HEK293T (cell line): ENCODE measurements at places on chromosomes 16 and 17.
A peak's percentile ranks its signal among the peaks of the same experiment; 100 is the strongest.

DNA sequence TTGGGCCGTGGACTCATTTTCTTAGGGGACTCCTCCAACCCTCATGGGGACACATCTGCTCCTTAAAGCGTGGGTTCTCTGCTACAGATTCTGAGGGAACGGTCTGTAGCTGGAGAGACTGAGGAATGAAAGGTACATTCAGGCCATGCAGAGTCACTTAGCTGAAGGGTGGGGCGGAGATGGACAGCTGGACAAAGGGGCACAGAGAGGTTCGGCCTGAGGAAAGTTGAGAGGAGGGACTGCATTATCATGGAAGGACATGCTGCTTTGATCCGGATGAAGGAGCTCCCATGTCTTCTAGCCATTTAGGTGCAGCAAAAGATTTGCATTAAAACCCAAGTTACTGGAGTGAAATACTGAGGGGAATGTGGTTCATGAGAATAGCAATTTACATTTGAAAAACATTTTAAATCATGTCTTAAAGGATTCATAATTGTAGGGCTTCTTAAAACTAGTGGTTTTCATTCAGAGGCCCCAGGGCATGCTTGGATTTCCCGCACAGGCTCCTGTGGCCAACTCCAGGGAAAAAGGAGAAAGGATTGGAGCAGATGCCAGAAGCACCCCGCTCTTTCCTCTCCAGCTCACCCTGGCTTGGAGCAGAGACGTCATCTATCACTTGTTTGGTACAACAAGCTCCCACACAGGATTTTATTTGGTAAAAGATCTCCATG lies 54.2 kb downstream of the CDRT4 start:
- no peak for DNase-seq

DNA sequence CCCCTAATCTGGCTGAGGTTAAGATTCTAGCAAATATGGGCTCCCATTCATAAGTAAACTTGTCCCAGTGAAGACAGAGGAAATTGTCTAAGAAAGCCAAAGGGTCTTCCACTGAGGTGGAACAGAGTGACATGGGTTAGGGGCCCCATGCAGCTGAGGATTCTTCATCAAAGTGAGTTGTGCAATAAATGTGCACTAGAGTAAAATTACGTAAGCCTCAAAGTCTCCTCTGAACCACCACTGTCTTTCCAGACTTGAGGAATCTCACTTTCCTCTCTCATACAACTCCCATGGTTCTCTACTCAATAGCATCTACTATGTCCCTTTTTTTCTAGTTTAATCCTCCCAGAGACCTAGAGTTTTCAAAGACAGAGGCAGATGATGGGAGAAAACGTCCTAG lies 132.4 kb downstream of the CA10 start:
- DNase-seq, result no peak

DNA sequence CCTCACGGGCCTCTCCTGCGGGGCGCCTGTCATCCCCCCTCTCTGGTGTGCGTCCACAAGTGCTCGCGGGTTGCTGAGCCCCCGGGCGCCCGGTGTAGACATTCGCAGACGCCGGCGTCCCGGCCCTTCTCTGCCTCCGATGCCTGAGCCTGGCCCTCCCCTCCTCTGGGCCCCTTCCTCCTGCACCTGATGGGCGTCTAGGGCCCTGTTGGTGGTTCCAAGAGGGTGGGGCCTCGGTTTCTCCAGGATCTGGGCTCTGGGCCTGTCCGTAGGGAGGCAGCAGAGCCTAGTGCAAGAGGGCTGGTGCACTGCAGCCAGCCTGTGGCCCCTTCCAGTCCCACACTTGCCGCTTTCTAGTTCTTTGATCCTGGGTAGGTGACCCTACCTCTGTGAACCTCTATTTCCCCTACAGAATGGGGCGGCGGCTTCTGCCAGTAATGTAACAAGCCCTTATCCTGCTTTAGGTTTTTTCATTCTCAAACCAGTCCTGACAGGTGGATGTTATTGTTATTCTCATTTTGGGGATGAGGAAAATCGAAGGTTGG lies 623 bp downstream of the E4F1 start:
- DNase-seq, result peak; percentile 45

DNA sequence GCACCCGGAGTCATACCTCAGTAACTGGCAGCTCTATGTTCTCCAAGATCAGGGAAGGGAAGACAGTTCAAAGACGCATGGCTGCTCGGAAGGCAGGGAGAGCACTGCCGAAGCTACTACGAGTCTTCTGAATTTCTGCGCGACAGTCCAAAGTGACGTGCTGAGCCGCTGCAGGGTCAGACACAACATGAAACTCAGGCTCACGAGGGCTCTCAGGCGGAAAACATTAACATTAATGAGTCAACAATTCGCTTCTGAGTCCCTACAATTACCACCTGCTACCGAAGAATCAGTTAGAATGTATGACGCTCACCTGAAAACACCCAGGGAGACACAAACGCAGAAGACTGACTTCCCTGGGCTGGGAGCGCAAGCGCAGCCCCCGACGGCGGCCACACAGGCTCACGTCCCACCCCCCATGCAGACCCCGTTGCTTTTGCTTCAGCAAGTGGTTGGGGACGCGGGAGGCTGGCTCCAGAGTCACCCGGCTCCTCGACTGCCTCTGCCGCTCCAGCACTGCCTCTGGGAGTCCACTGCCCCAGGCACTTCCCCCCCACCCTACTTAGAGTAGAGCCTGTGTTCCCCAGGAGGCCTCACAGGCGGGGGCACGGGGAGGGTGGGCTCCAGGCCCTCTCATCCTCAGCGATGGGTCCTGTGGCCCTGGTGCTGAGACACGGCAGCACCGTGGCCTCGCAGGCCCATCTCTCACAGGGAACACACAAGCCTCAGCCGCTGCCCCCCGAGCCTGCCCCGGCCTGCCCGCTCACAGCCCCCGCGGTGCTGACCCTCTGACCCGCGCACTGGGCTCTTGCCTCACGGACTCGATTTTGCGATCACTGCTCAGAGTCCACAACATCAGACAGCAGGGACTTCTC lies 38.9 kb downstream of the LMF1 start:
- DNase-seq, result no peak

DNA sequence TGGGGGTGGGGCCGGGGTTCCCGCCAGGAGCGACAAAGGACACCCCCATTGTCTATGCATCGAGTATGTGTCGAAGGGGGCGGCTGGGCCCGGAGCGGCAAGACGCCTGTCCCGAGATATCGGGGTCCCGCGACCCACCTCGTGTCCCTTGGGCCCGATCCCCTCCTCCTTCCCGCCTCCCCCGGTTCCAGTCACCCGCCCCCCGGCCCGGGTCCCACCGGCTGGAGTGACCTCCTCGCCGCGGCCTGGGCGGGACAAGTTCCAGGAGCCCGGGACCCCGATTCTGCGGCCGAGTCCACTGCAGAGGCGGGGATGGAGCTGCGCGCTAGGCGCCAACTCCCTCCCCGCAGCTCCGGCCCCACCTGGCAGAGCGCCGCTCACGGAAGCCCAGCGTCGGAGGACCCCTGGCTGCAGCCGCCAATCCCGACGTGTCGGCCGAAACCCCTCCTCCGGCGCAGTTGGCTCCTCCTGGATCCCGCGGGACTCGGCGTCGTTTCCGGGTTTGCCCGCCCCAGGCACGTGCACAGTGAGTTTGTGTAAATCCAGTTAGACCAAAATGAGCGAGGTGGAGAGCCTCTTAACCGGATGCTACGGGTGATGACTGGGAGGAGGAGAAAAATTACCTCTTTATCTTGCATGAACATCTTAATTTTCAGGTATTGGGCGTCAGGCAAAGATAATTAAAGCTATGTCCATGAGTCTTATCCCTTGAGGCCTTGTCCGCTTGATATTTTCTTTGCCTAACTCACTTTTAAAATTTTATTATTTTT lies at the start of gene NMRAL1:
TSS of gene NMRAL1 (minus strand) at position 434 of the 770 bp plus-strand sequence. CDS start 493 bp downstream, outside the sequence.
- peak; percentile 63 for DNase-seq

DNA sequence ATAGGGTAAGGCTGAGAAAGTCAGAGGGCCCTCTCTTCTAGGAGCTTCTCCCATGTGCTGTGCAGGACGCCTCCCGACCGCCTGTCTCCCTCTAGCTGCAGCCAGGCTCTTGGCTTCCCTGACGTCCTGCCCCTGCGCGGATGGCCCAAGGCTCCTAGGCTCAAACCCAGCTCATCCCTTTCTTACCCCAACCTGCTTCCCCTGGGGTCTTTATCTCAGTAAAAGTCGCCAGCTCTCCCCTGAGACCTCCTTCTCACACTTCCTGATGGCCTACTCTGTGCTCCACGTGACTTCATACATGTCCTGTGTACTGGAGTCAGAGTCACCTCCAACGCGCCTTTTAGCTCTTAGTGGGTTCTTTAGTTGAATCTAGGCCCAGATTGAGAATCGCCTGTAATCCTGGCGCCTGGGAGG lies 1.1 kb upstream of the ZNF747 start:
- DNase-seq, result peak; percentile 75
